ENCODE measurements at places on chromosomes 3 and 15. TPM values are rescaled to one million over a fixed set of nuclear protein-coding genes. Genes with fewer than 3 reads are reported as not detected.

The TGM5 gene
- total RNA-seq, result not detected

The RETNLB gene
- not detected for total RNA-seq

The PLSCR5 gene
- not detected for total RNA-seq

The VIPR1 gene
- total RNA-seq, result 2.2 TPM

The RHCG gene
- not detected for total RNA-seq

The KNL1 gene
- 2.9 TPM for total RNA-seq

The FSD2 gene
- total RNA-seq, result not detected

The ZNF80 gene
- 0.29 TPM for total RNA-seq

The LMAN1L gene
- 0.30 TPM for total RNA-seq

The AMIGO3 gene
- not detected for total RNA-seq

The NUDT16 gene
- total RNA-seq, result 3.6 TPM

The CTXN2 gene
- total RNA-seq, result not detected

The TBL1XR1 gene
- 154 TPM for total RNA-seq

The P2RY1 gene
- total RNA-seq, result 0.55 TPM

The GOLGB1 gene
- 11.3 TPM for total RNA-seq

The LRRC3B gene
- not detected for total RNA-seq

The SLITRK3 gene
- not detected for total RNA-seq

The TMEM212 gene
- not detected for total RNA-seq

The CTXND1 gene
- not detected for total RNA-seq

The TTLL13 gene
- total RNA-seq, result 0.19 TPM

The SEMA5B gene
- not detected for total RNA-seq

All from activated T-cell treated with anti-CD3 and anti-CD28 coated beads, Interleukin-2, amount 50 U/mL, for 4 hours (primary cell).